ENCODE measurements at places on chromosomes 2 and 18.
A peak's percentile ranks its signal among the peaks of the same experiment; 100 is the strongest.

DNA sequence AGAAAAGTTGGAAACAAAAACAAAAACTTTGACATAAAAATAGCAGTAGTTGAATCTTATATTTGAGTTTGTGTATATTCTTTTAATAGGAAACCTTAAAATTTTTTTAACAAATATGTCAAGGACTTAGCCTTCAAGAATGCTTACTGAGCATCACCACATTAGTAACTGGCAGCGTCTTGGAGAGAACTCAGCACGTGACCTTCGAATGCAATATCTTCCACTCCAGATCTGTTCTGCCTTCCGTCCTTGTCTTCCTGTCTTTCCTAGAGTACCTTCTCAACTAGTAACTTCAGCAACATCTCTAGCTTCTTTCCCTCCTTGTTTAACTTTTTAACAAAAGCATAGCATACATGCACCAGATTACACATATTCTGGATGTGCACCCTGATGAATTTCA lies 972 bp downstream of the RSAD2 start:
- DNase-seq = no peak

GRCh38 chr2:221397187-221397586 lies 174.9 kb downstream of the EPHA4 start:
- DNase-seq = peak; percentile 61

DNA sequence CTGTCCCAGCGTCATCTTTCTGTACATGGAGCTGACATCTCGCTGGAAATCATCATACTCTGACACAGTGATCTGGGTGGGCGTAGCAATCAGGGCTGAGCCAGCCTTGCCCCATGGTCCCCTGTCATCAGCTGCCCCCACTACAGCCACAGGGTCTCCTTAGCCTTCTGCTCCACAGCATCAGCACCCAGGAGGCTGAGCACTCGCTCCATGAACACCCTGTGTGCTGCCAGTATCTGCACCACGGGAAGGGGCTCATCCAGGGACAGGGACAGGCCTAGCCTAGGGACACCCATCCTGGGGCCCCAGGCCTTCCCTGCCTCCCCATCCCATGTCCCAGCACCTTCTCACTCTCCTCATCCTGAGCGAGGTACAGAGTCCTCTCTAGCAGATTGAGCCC lies 11.4 kb downstream of the ALPG start:
- DNase-seq = no peak

DNA sequence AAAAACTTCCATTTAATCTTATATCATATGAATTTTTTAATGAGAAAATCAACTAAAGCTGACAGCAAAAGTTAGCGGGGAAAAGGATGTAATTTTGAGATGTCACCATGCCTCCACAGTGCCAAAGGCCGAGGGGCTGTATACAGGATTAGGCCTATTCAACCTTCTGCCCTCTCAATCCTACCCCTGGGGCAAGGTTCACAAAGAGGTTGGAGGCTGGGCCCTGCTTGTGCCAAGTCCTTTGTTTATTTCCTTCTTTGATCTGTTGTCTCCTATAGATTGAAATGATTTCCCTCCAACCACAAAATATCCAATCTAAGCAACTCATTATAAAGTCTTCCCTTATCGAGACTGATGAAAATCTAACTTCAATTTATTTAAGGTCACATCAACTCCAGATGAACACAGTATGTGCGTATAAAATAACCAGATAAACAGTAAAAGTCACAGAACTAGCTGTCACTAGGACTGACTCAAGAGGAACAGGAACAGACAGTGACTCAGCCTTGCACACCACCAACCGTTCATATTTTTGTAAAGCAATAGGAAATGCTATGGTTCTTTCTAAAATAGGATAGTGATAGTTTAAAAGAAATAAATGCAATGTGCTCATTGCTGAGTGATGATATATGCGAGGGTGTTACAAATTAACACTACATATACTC lies 95.8 kb downstream of the SLC25A12 start:
- DNase-seq = no peak

GRCh38 chr2:143558665-143559064 lies 429.4 kb downstream of the ARHGAP15 start:
- DNase-seq = no peak

- no peak for DNase-seq
Observed at GRCh38 chr2:28387082-28387960, 5.3 kb upstream of the FOSL2 start.
